ENCODE measurements at places on chromosomes 4 and X. TPM values are rescaled to one million over a fixed set of nuclear protein-coding genes. Genes with fewer than 3 reads are reported as not detected.
A peak's percentile ranks its signal among the peaks of the same experiment; 100 is the strongest.

DNA sequence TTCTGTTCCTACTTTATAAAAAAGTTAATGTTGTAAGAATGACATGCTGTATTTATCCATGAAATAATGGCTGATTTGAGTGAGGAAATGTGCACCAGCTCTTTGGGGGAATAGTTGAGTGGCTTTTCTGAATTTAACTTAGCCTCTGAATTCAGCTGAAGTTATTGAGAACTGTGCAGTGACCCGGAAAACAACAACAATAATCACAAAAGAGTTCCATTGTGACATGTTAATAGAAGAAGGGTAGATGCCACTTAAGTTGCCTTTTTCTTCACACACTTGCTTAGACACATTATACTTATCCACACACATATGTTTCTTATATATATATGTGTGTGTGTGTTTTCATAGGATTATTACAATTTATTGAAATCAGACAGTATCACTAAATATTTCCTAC is 301.2 kb downstream of the BMPR1B start:
- no peak for DNase-seq

- DNase-seq, result no peak
These were observed 32.8 kb downstream of the STBD1 start for GRCh38 chr4:76339364-76339763.

GRCh38 chr4:55546506-55546755 is 278 bp downstream of the CLOCK start:
- DNase-seq, result no peak

GRCh38 chr4:20825505-20825904 is 125.2 kb downstream of the PACRGL start:
- no peak for DNase-seq

GRCh38 chr4:113641025-113641431 is 120.5 kb downstream of the CAMK2D start:
- DNase-seq, result no peak

DNA sequence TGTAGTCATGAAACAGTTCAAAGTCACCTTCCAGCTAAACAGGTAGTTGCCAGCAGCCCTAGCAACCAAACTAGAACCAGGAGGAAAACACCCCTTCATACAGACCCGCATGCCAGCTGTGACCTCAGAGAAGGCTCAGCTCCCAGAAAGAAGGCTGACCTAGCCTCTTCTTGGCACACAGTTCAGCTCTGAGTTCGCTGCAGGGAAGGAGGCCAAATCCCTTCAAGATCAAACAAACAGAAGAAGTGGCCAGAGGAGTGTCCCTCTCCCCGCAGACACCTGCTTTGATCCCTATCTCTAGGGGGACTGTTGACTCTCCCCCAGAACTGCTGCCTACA is 56.0 kb downstream of the HADH start:
- DNase-seq, result no peak

DNA sequence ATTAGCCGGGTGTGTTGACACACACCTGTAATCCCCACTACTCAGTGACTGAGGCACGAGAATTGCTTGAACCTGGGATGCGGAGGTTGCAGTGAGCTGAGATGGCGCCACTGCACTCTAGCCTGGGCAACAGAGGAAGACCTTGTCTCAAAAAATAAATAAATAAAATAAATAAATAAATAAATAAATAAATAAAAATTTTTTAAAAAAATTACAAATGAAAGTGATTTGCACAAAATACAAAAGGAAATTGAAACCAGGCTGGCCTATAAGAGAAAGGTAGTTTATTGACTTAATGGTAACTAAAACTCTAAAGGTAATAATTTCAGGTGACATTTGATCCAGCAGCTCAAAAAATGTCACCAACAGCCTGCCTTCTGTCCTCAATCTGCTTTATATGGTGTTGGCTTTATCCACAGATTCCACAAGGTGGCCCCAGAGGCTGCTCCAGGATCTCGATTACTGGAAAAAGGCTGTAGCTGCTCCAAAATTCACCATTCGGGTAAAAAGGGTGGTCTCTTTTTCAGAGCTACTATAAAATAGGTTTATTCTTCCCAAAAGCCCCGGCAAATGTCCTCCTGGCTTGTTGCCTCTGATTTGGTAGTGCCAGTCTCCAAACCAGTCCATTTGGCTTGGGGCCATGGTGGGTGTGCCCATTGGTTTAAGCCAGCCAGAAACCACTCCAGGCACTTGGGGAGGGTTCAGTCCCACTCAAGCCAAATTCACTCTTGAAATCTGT is 61.4 kb upstream of the TRIM2 start:
- peak; percentile 68 for DNase-seq

The ACOX3 gene
- 21.2 TPM for total RNA-seq

DNA sequence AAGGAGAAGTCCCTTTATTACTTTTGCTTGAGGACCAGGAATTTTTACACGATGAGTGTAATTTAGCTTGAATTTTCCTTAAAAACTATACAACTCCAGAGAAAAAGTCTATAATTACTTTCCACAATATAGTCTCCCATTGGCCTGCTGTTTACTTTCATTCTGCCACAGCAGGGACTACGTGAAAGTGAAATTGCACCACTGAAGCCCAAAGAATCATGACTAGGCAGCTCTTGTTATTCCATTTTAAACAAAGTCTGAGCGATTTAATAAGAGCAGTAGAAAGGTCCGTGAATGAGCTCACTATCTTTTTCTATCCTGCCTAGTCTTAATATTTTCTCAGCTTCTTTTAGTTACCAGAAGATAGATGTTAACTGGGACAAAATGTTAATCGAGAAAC is 68.6 kb downstream of the ADGRG4 start:
- no peak for DNase-seq

The XG gene
- total RNA-seq, result not detected

The PDZD4 gene
- 0.09 TPM for total RNA-seq

The VEGFD gene
- not detected for total RNA-seq

DNA sequence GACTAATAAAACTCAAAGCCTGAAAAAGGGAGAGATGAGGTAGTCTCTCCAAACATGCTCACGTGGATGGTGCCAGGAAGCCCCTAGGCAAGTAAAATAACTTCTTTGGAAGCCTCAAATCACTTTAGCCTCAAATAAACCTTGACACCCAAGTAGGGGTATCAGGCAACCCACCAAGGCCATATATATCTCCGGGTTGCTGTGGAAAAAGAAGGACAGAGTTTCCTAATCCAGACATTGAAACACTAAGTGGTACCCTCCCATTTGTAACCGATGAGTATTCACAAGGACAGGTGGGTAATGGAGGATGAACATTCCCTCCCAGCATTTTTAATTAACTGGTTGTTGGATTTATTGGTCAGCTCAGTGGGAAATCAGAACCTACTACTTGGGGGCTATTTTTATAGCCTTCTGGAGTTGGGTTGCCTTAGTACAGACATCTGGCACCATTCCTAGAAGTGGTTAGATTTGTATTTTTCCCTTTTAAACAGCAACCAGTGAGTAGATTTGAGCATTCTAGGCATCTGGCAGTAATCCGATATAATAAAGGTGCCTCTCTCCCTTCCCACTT is 87.7 kb downstream of the GPC3 start:
- DNase-seq, result no peak

GRCh38 chr4:176676901-176677300 is 115.8 kb downstream of the VEGFC start:
- no peak for DNase-seq

GRCh38 chr4:120718979-120719566 is 203.5 kb downstream of the PRDM5 start:
- DNase-seq, result no peak

The KLHL4 gene
- 3.9 TPM for total RNA-seq

The SLITRK4 gene
- total RNA-seq, result not detected

The CLDN34 gene
- not detected for total RNA-seq

The PPARGC1A gene
- 0.18 TPM for total RNA-seq

- DNase-seq, result no peak
These were observed 1454.8 kb downstream of the RPA4 start for GRCh38 chrX:98338544-98338943.

The BCORL1 gene
- 0.47 TPM for total RNA-seq

DNA sequence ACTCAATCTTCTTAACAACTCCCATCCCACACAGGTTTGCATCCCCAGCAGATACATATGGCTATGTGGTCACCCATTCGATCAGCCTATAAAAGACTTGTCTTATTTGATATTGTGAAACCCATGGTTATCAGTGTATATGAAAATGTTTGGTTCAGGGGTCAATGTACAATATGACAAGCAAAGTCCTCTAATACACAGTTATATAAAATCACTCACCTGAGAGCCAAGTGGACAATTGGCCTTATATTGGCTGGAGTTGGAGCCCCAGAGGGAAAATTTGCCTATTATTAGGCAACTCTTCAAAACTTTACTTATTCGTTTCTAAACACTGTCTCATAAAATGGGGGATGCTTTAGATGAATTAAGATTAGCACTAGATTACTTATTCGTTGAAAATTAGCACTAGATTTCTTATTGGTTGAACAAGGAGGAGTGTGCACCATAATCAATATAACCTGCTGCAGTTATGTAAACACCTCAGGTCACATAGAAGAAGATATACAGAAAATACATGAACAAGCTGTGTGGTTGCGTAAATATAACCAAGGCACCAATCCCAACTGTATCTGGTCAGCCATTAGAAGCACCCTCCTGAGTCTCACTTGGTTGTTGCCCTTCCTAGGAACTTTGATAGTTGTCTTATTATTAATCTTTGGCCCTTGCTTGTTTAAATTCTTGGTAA is 10.7 kb upstream of the ADH4 start:
- DNase-seq, result no peak

The CENPVL3 gene
- not detected for total RNA-seq

GRCh38 chr4:139299536-139299935 is 1.8 kb upstream of the NAA15 start:
- no peak for DNase-seq

GRCh38 chrX:40368611-40369061 is 212.1 kb upstream of the ATP6AP2 start:
- peak; percentile 52 for DNase-seq

The NXF2 gene
- total RNA-seq, result not detected

DNA sequence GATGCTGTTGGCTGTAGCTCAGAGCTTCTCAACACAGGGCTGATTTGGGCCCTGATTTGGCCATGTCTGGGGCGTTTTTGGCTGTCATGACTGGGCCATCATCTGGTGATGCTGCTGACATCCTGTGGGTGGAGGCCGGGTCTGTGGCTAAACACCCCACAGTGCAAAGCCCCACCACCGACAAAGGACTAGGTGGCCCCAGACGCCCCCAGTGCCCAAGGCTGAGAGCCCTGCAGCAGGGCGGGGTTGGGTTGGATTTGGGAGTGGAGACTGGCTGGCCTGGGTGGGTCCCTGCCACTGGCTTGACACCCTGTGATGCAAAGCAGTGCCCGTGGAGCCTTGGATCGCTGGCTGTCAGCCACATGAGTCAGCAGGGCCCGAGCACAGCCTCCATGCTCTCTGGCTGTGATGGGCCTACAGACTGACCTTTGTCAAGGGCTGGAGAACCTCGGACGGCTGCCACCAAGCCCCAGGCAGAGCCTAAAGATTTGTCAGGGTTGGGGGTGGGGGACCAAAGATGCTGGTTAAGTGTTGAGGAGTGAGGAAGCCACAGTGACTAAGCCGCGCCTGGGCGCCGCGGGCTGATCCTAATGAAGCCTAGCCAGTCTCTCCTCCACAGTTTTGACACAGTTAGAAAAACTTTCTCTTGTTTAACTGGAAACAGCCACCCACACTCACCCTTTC is 28.3 kb downstream of the CYTL1 start:
- no peak for DNase-seq

GRCh38 chr4:13445841-13446790 is 38.0 kb downstream of the RAB28 start:
- DNase-seq, result peak; percentile 5

- no peak for DNase-seq
These were observed 46.6 kb upstream of the MAMLD1 start for GRCh38 chrX:150316564-150316963.

- DNase-seq, result no peak
These were observed 6.9 kb downstream of the ANXA10 start for GRCh38 chr4:168099195-168099594.
